ENCODE measurements at places on chromosomes 4 and X.

DNA sequence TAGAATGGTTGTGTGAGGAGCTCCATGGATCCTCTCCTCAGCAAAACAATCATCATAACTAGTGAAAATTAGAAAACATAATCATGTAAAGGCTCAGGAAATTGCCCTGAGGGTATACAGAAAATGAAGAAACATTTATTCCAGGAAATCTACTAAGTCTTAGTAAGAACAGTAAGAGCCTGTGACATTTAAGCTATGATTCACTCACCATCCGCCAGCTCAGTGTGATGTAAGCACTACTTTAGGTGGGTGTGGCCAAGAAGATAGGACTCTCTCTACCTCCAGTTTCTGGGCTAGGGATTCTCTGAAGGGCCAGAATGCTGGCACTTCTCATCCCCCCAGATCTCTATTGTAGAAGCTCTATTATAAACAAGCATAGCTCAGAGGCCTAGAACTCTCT is 147.5 kb downstream of the DLG3 start:
- no peak for DNase-seq

GRCh38 chr4:15148199-15148598 is 145.9 kb downstream of the CPEB2 start:
- DNase-seq, result no peak

GRCh38 chr4:98851806-98852205 is 77.1 kb downstream of the EIF4E start:
- DNase-seq, result no peak

- DNase-seq, result no peak
Observed at GRCh38 chr4:169312690-169313422, 42.1 kb upstream of the SH3RF1 start.

- DNase-seq, result no peak
Observed at GRCh38 chr4:118076958-118077766, 42.9 kb downstream of the NDST3 start.

GRCh38 chrX:50071494-50071893 is 129.3 kb downstream of the AKAP4 start:
- DNase-seq, result no peak

DNA sequence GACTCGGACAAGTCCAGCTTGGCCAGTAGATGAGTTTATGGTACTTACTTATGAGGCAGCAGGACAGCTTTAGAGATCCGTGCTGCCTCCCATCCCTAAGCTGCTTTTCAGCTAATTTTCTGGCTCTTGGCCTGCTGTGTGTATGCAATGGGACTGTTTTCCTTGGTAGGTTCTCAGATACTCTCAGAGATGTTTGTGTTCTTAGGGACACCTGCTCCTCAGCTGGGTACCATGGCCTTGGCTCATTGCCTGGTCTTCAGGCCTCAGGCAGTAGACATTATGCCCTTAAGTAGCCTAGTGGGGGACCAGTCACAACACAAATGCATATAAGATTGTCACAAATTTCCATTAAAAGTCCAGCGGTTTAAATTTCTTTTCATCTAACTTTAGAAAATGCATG is 688.0 kb downstream of the PCDH7 start:
- DNase-seq, result no peak

- no peak for DNase-seq
Observed at GRCh38 chrX:123917069-123917468, 44.4 kb upstream of the STAG2 start.

DNA sequence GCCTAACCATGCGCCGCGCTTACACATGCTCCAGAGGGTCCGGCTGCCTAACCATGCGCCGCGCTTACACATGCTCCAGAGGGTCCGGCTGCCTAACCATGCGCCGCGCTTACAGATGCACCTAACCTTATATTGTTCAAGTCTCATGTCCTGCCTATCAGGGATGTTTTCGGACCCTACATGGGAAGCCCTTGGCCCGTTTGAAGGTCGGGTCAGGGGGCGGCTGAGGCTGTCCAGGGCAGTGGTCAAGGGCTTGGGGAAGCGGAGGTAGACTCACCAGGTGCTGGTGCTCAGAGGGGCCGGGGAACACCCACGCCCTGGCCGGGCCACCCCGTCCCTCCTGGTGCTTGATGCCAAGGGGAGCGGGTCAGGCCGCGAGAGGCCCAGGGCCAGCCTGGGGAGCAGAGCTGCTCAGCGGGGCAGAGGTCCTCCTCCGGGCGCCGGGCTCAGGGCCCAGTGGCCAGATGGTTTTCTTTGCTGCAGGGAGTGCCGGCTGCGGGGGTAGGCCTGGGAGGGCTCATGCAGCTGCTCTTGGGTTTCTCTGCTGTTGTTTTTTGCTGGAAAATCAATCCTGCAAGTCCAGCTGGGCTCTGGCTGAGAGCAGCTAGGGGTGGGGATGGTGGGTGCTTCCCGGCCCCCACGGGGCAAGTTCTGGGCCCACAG is 35.4 kb upstream of the SPON2 start:
- no peak for DNase-seq

GRCh38 chr4:138958519-138958918 is 57.1 kb upstream of the NOCT start:
- DNase-seq, result no peak

DNA sequence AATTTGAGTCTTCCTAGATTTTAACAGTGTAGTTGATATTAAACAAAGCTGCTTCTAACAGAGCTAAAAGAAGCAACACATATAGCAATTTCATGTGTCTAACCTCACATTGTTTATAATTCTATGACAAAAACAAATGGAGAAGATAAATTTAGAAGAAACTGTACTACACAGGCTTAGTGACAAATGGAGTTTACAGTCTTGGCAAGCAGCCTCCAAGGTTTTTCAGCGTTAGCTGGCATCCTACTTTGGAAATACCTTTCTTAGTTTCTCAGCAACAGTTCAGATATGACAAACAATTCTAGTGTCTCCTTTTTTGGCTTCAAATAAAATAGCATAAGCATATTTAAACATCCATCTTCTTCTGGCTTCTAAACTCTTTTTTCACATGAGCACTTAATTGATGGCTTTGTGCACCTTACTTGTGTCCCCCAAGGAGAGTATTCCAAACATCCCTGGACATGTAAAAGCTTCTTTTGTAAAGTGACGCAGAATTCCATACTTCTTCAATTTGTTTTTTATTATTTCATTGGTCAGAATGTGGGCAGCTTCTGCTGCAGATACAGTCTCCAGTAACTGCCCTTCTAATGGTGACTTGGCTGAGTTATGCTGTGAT is 249.8 kb downstream of the ANTXR2 start:
- DNase-seq, result no peak

DNA sequence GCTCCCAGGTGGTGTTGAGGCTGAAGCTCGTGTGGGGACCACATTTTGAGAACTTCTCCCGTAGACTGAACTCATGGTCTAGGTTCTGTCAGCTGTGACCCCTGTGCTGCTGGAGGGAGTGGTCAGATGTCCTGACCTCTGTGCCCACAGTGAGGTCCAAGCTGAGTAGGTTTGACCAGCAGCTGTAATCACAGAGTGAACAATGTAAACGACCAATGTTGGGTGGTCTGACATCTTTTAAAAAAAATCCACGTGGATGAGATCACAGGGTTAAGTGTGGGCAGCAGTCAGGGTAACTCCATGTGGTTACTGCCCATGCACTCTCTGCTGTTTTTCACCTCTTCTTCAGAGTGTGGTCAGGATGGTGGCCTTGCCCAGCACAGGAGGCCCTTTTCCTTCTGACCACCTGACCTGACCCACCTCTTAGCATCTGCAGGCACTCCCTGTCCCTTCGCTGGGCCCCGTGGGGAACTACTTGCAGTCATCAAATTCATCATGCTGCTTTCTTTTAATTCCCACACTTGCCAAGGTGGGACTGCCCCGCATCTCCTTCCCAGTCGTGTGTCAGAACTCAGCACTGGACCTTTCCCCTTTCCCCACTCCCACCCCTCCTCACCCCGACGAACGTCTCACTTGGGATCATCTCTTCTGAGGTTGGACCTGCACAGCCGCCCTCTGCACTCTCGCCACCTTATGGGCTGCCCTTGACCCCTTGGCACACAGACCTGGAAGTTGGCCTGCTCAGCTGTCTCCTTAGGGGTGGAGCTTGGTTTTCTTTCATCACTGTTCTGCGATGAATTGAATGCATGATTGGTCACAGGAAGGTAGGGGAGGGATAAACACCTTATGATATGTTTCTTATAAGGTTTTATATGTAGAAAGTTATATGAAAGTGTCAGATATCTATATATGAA is 120.1 kb downstream of the PTTG2 start:
- DNase-seq, result no peak

- no peak for DNase-seq
Observed at GRCh38 chr4:53232371-53232770, 133.5 kb downstream of the SCFD2 start.

- no peak for DNase-seq
Observed at GRCh38 chrX:13533726-13534125, 35.7 kb upstream of the EGFL6 start.

GRCh38 chrX:19535476-19535875 is 20.2 kb upstream of the MAP3K15 start:
- no peak for DNase-seq

DNA sequence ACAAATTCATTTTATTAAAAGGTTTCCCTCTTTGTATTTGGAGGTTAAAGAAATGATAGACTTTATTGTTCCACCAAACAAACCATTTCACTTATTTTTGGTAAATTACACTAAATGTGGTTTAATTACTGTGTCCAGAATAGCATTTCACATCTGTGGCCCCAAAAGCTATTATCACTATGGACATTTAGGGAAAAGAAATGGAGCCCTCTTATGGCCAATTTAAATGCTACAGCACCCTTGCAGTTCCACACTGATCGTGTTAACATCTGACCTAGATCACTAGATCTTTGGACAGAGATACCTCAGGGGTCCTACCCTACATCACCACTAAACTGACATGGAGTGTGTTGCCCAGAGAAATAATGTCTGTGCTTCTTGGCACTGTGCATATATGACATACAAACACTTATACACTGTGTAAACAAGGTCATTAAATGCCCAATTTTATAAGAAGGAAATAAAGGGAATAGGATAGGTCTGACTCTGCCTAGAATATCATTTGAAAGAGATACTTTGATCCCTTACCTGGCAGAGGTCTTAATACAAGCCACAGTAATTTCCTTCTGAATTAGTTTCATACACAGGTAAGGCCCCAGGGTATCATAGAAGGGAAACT is 163.9 kb downstream of the KDR start:
- DNase-seq, result no peak

DNA sequence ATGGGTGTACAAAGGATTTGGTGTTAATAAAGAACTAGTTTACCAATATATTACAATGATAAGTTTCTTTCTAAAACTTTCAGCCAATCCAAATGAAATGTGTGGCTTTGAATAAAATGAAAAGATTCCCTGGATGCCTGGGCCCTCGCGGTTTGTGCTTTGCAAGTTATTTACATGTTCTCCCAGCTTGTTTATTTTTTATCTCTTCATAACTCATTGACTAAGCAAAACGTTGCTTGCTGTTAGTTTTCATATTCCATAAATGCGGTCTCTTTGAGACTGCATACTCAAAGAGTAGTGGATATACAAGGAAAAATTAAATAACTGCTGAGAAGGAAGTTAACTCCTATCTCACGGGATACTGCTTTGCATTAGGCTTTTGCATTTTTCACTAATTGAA is 26.0 kb downstream of the FHDC1 start:
- no peak for DNase-seq

DNA sequence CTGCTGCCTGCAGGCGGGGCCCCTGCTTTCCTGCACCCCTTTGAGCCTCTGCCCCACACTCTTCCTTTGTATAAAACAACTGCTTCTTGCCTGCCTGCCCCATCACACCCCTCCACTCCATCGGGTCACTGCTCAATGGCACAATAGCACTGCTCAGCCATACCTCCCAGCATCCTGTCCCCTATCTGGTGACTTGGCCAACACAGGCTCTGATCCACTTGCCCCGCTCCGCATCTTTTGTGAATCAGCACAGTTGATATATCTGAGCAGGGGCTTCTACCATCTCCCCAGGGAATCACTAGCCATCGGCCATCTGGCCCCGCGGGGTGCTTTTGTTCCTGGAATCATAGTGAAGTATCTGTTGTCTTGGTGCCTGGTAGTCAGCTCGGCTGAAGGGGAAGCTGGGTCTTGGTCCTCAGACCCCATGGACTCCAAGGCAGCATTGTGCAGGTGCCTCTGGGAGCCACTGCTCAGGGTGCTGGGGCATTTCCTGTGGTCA is 45.3 kb downstream of the MAP7D3 start:
- no peak for DNase-seq

GRCh38 chr4:3434881-3435685 is 6.7 kb upstream of the HGFAC start:
- no peak for DNase-seq

- no peak for DNase-seq
Observed at GRCh38 chrX:41909068-41909467, 14.3 kb downstream of the CASK start.

DNA sequence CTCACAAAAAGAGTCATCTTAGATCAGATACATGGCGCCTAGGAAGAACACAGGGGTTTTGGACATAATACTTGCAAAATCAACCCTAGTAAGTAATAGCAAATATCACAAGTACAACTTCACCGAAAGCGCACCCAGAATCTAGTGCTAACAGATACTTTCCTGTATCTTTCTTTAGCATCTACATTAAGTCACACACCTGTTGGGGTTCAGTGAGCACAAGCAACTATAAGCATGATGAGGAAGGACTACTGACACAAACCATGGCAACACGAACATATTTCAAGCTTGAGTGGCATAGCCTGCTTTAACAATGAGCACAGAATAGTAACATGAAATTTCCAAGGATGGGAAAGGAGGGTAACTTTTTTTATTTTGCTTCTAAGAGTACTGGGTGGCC is 116.1 kb downstream of the GPC3 start:
- no peak for DNase-seq

DNA sequence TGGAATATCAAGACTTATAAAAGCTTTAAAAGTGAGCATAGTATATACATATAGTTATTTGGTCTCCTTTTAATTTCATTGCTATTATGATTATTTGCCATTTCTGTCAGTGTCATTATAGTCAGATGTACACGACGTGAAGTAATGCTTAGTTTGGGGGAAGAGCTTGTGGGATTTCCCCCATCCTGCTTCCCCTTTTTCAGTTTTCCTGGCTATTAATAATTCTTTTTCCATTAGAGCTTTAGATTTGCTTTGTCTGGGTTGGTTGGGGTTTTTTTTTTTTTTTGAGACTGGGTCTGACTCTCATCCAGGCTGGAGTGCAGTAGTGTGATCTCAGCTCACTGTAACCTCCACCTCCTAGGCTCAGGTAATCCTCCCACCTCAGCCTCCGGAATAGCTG is 5.4 kb downstream of the ABCE1 start:
- no peak for DNase-seq

GRCh38 chr4:53614591-53614990 is 23.3 kb upstream of the LNX1 start:
- DNase-seq, result no peak

DNA sequence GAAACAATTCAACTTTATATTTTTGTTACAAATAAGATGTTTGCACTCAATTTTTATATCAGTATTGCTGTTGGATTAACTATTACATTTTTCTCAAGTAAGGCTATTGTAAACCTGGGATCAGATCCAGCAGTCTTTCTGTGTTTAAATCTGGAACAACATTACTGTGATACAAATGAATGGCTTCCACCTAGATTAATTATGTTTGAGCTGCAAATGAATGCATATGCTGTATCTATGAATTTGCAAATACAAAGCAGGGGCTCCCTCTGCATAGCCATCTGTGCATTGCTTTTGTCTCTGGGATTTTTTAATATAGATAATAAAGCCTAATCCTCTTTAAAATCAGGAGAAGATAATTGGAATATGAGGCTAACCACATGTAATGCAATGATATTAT is 69.8 kb upstream of the NEIL3 start:
- no peak for DNase-seq

Data from activated CD4-positive, CD25-positive, alpha-beta regulatory T cell treated with anti-CD3 and anti-CD28 coated beads, Interleukin-2, amount 50 U/mL, for 72 hours (primary cell).